ENCODE measurements at places on chromosomes 16 and 17. TPM values are rescaled to one million over a fixed set of nuclear protein-coding genes. Genes with fewer than 3 reads are reported as not detected.

CHST4 gene
- total RNA-seq: 0.28 TPM

VASN gene
- 12.1 TPM for total RNA-seq

GRCh38 chr16:61581417-61582046, 454.7 kb downstream of the CDH8 start:
- no peak for DNase-seq

TM4SF5 gene
- 20.8 TPM for total RNA-seq

Data from hepatocyte (in vitro differentiated cells).